ENCODE measurements at places on chromosomes 7 and 10.
A peak's percentile ranks its signal among the peaks of the same experiment; 100 is the strongest.

DNA sequence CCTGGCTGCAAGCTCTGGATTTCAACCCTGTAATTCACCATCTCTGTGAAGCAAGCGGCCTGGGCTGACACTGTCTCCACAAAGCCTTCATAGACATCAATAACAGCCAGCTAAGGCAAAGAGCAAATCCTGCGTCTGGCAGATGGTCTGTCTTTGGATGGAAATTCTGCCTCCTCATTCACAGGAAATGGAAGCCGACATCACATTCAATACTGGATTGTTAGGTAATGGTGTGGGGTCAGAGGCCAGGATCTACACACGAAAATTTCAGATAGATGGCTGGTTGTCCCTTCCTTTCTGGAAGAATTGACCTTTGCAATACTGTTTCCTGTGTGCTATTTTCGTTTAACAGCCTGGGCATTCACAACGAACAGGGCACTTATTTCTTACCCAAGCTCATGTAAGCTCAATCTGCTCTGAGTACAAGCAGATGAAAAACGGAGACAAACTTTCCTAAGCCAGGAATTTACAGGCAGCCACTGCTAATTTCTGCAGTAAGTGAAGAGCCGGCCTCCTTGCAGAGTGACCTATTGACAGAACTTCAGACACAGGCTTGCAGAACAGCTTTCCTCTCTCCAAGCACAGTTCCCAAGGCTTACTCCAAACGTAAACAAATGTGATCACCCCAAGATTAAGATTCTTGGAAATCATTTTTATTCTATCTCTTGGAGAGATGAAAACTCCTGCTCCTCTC lies 3.1 kb upstream of the ADAM12 start:
- no peak for DNase-seq

DNA sequence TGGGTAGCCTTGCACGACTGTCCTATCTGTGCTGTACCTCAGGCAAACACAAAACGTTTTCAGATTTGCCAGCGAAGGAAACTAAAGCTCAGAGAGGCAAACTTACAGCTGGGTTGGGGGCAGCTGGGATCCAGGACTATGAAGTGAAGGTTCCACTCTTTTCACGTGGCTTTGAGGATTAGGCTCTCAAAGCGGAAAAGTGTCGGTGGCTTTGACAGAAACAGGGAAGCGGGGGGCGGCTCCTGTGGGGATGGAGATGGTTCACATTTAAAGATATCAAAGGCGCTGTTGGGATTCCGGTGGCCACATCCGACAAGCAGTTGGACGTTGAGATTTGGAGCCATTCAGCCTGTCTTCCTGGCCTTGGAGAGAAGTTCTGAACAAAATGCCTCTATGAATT lies 958.3 kb upstream of the ZNF722 start:
- DNase-seq, result no peak

- DNase-seq, result no peak
Observed at GRCh38 chr7:15626041-15626440, 60.4 kb downstream of the MEOX2 start.

DNA sequence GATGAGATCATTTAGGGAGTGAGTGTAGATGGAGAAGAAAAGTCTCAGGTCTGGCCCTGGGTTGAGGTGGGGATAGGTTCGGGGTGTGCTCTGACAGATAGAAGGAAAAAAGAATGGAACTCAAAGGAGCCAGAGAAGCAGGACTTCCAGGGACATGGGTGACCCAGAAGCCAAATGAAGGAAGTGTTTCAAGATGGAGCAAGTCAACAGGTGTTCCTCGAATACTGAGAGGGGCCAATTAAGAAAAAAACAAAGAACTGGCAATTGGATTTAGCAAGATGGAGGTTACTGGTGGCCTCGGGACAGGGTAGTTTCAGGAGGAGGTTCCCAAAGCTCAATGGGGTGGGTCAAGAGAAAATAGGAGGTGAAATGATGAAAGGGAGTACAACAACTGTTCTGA lies 40.3 kb downstream of the DENND2A start:
- DNase-seq, result no peak

- no peak for DNase-seq
Observed at GRCh38 chr10:33377658-33378025, 43.2 kb upstream of the NRP1 start.

- DNase-seq, result peak; percentile 89
Observed at GRCh38 chr7:151368136-151368571, 26.5 kb downstream of the NUB1 start.

GRCh38 chr10:33535866-33536265 lies 201.4 kb upstream of the NRP1 start:
- no peak for DNase-seq

GRCh38 chr7:129831424-129832058 lies 121.2 kb downstream of the UBE2H start:
- no peak for DNase-seq

DNA sequence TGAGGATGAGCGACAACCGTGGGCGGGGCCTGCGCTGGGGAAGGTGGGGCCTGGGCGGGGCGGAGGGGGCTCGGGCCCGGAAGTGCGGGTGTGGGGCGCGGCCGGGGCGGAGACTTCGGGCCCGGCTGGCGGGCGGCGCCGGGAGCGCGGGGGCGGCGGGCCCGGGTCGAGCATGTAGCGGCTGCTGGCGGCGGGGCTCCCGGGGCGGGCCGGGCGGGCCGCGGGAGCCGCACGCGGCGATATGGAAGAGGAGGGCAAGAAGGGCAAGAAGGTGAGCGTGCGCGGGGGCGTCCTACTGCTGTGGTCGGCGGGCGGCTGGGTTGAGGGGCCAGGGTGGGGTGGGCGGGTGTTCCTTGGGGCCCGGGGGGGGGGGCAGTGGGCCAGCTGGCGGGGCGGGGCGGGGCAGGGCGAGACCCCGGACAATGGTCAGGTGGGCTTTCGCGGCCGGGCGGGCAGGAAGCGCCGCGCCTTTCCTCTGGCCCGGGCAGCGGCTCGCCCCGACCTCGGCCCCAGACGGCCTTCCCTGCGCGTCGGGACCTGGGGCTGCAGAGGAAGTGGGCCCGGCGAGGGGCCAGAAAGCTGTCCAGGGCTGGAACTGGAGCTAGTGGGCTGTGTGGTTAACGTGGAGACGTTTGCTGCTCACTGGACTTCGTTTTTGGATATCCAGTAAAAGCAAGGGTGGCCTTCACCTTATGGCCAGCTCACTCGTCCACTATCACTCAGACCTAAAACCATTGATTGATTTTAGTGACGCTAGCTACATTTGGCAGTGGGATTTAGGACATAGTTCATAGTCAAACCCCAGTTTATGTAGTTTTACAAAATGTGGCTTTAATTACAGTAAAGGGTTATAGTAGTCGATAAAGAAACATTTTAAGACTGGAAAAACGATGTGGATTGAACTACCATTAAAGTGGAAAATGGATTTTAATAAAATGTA lies at the start of gene CCM2:
TSS of gene CCM2 (plus strand) at position 109 of the 940 bp plus-strand sequence. CDS start at position 242, 133 bp downstream.
- peak; percentile 61 for DNase-seq

DNA sequence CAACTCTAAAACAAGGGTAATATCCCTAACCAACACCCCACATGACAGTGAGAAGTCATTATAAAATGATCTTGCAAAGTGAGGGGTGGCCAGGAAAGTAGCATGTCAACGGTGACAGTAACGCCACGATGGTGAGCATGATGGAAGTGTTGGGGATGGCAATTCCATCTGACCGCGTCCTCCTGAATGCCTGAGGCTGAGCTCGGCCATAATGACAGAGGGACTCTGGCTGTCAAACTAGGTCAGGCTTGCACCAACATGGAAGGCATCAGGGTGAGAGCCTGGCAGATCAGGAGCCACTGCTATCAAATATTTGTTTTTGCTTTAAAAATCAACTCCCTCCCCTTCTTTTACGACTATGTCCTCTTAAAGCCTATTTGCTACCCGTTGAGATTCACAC lies 55.7 kb upstream of the EFCAB10 start:
- DNase-seq, result no peak

- peak; percentile 3 for DNase-seq
Observed at GRCh38 chr10:90652519-90652918, 205.3 kb downstream of the HTR7 start.

DNA sequence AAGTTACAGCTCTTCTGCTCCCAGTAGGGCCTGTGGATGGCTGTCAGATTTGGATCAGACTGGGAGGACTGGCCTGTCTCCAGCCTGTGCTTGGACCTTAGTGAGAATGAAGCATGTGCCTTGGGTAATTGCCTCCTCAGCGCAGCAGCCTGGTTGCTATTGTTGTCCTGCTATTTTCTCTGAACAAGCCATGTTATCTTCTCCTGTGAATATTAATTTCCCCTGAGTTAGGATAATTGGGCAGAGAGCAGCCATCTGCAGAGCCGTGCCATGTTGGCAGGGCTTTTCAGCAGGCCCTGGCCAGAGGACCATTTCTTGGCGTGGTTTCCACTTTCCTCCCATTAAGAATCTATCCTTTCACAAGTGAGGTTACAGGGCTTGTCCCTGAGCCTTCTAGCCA lies 497.3 kb downstream of the SORCS3 start:
- DNase-seq, result no peak

DNA sequence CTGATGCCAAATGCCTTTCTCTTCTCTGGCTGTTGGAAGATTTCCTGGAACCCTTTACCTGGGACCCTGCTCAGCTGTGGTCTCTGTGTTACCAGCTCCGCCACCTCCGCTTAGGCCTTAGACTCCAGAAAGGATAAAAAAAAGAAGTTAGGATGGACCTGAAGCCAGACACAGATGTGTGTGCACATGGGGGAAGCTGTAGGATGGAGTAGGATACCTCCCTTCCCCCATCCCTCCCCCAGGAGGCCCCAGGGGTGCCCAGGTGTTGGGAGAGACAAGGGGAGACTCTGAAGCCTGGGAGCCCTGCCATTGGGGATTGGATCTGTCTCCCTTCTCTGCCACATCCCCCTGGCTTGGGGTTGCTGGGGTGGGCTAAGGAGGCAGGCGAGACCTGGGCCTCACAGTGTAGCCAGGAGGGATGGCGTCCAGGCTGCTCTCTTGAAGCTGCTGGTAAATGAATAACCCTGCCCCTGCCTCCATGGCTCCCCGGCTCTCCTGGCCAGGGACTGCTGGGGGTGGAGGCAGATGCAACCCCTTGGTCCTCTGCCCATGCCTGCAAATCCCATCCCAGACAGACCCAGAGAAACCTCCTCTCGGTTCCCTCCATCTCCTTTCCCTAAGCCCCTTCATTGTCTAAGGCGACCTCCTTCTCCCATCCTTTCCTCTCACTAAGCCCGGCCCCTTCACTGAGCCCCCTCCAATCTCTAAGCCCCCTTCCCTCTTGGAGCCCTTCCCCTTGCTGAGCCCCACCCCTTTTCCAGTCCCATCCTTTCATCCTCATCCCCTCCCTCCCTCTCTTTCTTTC lies 8.0 kb downstream of the CLDN3 start:
- no peak for DNase-seq

GRCh38 chr10:70596860-70597809 lies 5.4 kb downstream of the PRF1 start:
- no peak for DNase-seq

GRCh38 chr7:123548406-123548805 lies 9.2 kb downstream of the NDUFA5 start:
- no peak for DNase-seq

- DNase-seq, result no peak
Observed at GRCh38 chr10:23293973-23294590, 50.5 kb downstream of the C10orf67 start.

- DNase-seq, result no peak
Observed at GRCh38 chr10:99873846-99874245, 91.4 kb downstream of the ABCC2 start.

DNA sequence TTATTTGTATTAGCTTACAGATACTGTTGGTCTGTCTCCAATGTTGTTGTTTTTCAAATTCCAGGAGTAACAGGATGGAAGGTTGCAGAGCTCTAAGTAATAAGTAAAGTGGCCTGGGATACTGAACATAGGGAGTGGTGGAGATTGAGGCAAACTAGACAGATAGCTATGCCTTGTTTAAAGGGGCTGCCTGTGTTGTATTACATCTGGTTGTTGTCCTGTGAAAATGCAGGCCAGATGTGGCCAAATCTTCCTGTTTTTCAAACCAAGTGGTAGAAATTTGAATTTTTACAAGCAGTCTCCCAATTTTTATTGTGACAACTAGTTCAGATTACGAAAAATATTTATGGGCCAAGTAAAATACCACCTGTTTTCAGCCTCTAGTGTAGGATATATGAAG lies 33.5 kb downstream of the BICC1 start:
- DNase-seq, result no peak

DNA sequence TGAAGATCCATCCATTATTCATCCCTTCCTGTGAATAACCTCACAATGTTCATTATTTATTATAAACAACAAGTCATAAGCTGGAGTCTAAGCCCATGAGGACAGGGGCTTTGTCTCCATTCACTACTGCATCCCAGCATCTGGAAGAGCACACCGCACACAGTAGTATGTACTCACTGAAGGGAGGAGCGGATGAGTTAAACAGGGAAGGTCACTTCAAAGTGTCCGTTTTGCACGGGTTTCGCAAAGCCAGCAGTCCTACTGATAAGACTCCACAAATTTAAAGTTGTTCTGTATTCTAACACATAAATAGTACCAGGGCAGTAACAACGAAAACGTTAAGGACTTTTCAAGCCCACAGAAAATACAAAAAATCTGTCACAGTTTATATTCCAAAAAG lies 167.9 kb downstream of the PARD3 start:
- no peak for DNase-seq

GRCh38 chr10:127998501-127999144 lies 91.7 kb downstream of the PTPRE start:
- no peak for DNase-seq

- DNase-seq, result no peak
Observed at GRCh38 chr10:32171204-32171603, 115.0 kb upstream of the KIF5B start.

GRCh38 chr7:27535795-27536194 lies 126.9 kb downstream of the HIBADH start:
- DNase-seq, result no peak

DNA sequence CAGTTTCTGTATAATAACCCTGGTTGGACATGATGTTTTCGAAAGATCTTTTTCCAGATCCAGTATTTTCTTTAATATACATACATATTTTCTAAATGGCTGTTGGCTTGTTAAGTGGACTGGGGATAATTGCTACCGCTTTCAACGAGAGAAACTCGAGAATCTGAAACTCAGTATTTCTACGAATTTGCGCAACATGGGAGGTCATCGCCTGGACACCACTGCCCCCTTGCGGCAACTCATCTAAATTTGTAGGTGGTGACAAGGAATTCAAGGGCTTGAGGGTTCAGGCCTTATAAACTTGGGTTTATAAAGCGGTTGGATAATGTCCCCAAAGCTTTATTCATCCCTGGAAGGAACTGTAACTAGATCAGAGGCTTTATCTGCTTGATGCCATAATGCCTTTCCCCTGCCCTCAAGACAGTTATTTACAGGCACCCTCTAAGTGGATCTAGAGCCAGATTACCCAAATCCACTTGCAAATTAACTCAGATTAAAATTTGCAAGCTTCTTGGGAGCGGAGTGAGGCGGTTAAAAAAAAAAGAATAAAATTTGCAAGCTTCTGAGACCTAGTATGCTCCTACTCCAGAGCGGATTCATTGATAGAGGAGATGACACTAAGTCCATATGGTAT lies 21.3 kb upstream of the KCNK18 start:
- peak; percentile 56 for DNase-seq

DNA sequence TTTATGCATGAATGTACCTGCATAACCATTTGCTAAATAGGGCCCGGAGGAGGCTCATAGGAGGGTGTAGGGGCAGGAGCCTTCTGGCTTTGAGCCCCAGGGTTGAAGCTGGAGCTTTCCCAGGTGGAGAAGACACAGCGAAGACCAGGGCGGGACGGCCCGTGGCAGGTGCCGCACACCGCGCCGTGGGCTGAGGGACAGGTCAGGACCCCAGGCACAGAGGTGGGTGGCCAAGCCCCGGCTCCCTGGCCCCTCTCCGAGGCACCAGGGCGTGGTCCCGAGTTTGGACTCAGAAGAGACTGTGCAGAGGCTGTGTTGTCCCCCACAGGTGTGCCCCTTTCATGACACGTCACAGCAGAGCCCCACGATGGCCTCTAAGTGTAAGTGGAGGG lies 56.5 kb downstream of the PWWP2B start:
- DNase-seq, result no peak

GRCh38 chr10:121787169-121787568 lies 140.7 kb downstream of the ATE1 start:
- no peak for DNase-seq
